NAMALWA (cell line): ENCODE measurements at places on chromosomes 7 and 10.

DNA sequence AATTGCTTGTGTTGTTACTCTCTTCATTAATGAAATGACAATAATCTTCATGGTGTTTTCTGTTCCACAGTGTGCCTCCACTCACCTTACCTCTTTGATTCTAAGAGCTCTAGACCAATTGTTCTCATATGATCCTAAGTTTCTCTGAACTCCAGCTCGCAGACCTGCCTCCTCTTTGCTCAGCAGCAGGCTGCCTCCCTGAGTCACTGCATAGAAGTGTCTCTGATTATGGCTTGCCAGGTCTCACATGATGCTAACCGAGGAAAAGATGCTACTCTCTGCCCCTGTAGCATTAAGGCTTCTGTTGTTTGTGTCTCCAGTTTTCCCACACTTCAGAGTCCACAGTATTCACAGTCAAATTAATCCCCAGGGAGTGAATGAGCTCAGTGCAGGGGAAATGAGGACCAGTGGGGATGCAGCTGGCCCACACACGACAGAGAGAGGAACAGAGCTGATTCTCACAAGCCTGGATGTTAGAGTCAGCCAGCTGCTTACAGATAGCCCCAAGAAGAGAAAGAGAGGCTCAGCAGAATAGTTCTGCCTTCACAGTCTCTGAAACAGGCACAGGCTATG, 145.9 kb upstream of the EGR2 start:
- no peak for DNase-seq

DNA sequence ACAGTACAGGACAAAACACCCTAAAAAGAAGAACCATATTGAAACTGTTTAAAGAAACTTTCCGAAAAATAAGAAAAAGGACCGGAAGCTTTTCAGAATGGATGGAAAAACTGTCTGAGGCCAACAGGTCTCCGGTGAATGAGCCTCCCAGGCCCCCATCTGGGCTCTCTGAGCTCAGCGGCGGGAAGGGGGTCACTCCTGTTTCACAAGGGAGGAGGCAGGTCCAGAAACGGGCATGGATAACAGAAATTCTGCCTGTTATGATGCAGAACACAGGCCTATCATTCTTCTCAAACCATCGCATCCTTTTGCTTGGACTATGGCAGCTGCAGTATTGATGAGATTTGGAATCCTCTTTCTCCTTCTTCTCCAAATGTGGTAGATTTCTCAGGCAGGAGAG, 58.9 kb upstream of the SHH start:
- no peak for DNase-seq

GRCh38 chr10:119029613-119030420, at the start of gene NANOS1:
Gene NANOS1 (plus strand): TSS chr10:119029714. CDS start chr10:119029802, 88 bp downstream.
- DNase-seq, result no peak

GRCh38 chr7:139735466-139735865, 42.3 kb downstream of the HIPK2 start:
- no peak for DNase-seq

DNA sequence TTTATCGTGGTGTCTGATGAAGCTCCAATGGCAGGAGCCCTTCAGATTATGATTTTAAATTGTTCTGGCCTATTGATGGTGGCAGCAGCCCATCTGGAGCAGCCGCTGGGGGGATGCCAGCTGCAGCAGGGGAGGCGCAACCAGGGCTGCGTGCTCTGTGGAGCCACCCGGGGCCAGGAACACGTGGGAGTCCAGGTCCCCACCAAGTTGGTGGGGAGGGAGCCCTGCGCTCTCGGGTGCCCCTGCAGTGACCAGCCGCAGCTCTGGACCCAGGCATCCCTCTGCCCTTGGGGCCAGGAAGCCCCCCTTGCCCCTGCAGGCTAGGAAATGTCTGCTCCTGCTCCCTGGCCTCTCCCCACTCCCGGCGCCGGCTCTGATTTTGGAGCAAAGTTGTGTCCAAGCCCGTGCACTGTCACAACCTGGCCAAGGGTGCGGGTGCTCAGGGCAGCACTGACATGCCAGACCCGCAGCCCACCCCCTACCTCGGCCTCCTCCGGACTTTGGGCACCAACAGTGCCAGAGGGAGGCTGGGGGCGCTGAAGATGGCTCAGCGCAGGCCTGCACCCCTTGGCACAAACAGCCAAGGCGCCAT, 147.2 kb upstream of the ADO start:
- DNase-seq, result no peak

GRCh38 chr10:116715341-116715740, 27.0 kb downstream of the HSPA12A start:
- no peak for DNase-seq

DNA sequence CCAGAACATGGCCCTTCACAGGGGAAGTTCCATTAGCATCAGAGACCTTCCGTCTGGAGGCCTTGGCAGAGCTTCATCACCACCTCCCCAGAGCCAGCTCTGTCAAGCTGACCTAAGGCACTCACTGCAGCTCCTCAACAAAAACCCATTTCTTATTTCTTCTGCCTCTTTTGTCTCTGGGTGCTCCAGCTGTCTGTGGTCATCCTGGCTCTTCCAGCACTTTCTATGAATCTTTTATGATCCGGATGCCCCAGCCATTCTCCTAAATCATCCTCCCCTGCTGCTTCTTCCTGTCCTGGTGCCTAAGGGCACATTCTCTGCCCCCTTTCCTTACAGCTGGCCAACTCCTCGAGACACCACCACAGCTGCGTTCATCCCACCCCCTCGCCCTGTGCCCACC, 171.7 kb upstream of the INSYN2A start:
- DNase-seq, result no peak

DNA sequence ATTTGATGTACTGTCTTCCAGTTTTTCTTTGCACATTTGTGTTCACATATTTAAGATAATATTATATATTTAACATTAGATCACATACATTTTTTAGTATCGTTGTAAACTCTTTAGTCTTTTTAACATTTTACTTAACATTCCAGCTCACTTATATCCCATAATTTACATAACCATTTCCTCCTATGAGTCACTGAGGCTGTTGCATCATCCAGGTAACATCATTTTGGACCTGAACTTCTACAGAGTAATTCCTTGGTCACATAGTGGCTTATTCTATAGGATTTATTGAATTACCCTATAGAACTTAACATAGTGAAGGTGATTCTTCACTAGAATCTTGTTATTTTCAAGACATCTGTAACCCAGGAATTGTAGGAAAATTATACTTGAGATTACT, 194.4 kb downstream of the POU6F2 start:
- no peak for DNase-seq

DNA sequence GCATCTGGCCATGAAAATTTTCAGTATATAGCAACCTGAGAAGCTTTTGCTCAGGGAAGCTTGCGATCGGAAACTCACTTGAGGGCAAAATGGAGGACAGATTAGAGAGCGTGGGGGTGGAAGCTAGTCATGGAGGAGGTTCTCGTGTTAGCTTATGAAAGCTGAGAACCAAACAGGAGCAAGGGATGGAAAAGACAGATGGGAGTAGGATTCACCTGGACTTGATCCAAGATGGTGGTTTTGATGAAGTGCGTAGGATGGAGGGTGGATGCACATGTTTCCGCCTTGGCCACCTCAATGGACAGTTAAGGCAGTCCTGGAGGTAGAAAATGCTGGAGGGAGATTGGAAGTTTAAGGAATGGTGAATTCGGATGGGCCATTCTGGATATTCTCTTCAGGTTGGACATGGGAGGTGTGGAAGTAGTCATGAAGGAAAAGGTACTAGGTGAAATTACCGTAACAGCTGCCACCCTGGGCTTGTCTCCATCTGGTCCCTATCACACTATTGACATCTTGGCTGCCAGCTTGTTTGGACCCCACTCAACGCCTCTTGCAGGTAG, 6.3 kb upstream of the C10orf95 start:
- DNase-seq, result no peak

DNA sequence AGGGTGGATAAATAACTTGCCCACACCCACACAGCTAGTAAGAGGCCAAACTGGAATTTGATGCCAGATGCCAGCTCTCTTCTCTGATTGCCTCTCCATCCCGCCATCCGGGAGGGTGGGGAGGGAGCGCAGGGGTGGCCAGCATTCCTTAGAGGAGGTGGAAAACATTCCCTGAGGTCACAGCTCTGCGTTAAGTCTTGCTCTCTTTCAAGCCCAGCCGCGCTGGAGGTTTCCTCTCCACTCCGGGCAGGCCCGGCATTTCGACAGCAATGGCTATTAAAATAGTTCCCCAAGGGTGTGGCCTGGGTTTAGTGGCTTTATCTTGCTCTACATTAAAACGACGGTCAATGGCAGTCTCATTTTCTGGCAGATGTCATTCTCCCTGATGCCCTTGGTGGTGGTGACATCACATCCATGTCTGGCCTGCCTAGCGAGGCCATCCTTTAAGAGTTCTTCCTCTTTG, 16.1 kb upstream of the C10orf71 start:
- DNase-seq, result no peak

DNA sequence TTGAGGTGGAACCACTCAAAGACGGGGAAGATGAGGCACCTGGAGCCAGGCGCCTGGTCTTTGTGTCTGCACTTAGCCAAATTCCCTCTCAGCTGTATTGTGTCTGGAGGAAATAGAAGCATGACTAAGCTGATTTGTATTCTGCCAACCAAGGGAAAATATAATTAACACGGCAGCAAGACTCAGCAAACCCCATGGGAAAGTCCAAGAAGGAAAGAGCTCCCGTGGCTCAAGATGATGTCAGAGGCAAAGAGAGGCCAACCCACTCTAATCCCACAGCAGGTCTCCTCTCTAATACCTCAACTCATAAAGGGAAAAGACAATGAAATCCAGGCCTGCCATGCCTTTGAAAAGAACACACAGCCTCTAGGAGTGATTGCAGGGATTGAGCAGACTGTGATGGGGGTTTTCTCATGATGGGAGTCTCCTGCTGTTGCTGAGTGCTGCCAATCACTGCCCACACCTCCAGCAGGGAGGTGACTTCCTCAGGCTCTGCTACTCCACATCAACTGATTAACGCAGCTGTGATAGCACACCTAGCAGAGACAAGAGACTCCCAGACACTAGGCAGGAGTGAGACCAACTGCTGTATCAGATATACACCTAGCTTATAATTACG, 255.5 kb upstream of the C7orf33 start:
- no peak for DNase-seq

DNA sequence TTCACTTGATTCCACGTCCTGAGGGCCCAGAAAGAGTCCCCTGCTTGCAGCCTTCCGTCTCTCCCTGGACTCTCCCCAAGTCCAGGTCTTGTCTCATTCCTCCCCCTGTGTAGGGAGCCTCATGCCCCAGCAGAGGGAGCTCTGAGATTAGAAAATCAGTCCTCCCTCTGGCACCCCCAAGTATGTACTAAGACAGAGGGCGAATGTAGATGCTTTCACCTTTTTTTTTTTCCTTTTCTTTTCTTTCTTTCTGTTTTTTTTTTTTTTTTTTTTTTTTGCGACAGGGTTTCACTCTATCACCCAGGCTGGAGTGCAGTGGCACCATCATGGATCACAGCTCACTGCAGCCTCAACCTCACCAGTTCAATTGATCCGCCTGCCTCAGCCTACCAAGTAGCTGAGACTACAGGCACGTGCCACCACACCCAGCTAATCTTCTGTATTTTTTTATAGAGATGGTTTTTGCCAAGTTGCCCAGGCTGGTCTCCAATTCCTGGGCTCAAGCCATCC, 10.3 kb downstream of the SFXN3 start:
- DNase-seq, result peak; percentile 91

DNA sequence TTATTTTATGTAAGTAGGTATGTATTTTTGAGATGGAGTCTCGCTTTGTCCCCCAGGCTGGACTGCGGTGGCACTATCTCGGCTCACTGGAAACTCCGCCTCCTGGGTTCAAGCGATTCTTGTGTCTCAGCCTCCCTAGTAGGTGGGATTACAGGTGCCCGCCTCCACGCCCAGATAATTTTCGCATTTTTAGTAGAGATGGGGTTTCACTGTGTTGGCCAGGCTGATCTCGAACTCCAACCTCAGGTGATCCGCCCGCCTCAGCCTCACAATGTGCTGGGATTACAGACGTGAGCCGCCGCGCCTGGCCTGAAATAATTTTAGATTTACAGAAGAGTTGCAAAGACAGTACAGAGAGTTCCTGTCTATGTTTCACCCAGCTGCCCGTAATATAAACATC, 37.5 kb downstream of the PFKFB3 start:
- no peak for DNase-seq

GRCh38 chr7:28976022-28976421, 17.9 kb upstream of the TRIL start:
- DNase-seq, result no peak
